Activated CD8-positive, alpha-beta T cell treated with anti-CD3 and anti-CD28 coated beads, Interleukin-2, amount 10 ng/mL, durations not matched to agents 7 days and 5 days (primary cell): ENCODE measurements at places on chromosomes 3 and 15. TPM values are rescaled to one million over a fixed set of nuclear protein-coding genes. Genes with fewer than 3 reads are reported as not detected.

- DNase-seq = no peak
These were observed 15.3 kb upstream of the DIS3L start for GRCh38 chr15:66278056-66278455.

DNA sequence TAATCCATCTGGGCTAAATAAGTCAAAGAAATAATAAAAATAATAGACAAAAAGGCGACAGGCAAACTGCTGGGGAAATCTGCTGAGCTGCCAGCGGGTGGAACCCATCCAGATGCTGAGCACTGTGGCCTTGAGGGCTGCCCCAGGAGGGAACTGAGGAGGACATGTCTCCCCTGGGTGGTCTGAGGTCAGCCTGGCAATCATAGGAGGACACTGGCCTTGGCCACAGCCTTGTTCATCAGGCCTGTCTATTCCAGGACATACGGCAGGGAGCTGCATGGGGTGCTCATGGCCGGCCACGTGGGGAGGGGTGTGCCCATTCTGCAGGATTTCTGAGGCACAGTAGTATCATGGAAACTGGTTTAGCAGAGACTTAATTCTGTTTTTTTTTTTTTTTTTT lies 21.5 kb upstream of the SNRPA1 start:
- no peak for DNase-seq

DNA sequence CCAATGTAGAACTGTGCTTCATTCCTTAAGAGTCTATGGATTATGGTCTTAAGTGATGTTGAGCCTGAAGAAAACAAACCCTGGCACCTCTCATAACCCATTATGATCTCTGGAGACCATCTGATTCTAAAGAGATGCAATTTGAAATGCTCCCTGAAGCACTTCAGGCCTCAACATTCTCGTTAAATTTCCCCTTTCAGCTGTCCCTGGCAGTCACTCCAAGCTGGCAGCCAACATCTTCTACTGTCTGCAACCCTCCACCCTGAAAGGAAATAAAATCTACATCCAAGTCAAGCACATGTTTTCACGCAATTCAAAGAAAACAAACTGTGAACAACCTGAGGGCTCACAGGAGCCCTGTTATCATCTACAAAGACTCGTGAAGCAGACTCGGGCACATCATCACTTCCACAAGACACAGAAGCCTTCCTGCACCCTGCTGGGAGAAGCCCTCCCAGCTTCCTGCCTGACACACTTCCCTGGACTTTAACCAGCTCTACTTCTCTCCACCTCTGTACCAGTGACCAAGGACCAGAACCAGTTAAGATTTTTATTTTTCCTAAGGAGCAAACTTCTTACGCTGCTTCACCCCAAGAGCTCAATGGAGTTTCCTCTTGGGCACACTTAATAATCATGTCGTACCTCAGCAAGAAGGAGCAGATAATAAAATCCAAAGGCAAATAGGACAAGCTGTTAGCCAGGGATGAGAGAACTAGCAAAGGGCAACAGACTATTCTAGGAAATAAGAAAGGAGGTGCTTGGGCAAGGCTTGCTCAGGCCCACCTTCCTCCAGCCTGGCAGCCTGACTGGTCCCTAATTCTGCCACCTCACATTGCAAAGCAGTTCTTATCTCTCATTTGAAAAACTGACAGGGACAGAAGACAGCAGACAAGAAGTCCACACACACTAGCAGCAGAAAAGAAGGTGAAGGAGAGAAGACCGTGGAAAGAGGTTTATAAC lies 67.1 kb downstream of the MAGI1 start:
- no peak for DNase-seq

Gene HRG
- total RNA-seq = not detected

GRCh38 chr3:30779686-30780287 lies 114.7 kb downstream of the GADL1 start:
- DNase-seq = no peak

Gene GPR27
- 0.37 TPM for total RNA-seq

GRCh38 chr3:169387751-169388696 lies 275.5 kb downstream of the MECOM start:
- DNase-seq = no peak

DNA sequence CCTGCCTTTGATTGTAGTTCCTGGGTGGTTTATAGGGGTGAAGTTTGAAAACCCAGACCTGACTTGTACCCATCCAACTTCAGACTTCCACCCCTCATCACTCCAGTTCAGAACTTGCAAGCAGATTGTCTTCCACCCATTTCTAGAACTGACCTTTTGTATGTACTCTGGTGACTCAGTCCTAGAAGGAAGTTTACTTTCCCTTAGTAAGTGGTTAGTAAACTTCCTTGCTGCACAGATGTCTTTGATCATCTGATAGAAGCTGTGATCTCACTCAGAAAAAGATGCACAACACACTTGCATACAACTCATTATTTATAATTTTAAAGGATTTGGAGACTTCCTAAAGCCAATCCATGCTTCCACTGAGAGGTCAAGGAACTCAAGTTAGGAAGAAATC lies 368.0 kb downstream of the MFSD1 start:
- DNase-seq = no peak

DNA sequence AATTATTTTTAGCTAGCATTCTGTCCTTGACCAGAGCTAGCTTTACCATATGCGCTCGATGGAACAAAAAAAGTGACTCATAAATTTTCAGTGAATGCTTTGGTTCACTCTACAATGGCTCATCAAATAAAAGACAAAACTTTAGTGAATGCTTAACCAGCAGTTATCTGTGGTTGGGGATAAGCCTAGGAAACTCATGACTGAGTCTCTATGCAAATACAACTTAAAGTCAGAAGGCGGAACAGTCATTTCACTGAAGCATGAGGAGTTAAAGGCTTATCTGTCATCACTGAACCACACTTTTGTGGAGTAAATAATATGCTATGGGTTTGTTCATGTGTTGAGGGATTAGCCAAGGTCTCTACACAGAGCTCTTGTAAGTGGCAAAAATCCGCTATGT lies 308.4 kb downstream of the SQOR start:
- no peak for DNase-seq

- no peak for DNase-seq
These were observed 26.5 kb downstream of the ATP6V1A start for GRCh38 chr3:113773381-113773780.
